ENCODE measurements at places on chromosomes 2 and 18. TPM values are rescaled to one million over a fixed set of nuclear protein-coding genes. Genes with fewer than 3 reads are reported as not detected.

Gene OTOS
- total RNA-seq: not detected

Gene BOLA3
- total RNA-seq: 89.8 TPM

Gene SLC23A3
- total RNA-seq: not detected

Gene GKN1
- not detected for total RNA-seq

Gene ADCYAP1
- not detected for total RNA-seq

DNA sequence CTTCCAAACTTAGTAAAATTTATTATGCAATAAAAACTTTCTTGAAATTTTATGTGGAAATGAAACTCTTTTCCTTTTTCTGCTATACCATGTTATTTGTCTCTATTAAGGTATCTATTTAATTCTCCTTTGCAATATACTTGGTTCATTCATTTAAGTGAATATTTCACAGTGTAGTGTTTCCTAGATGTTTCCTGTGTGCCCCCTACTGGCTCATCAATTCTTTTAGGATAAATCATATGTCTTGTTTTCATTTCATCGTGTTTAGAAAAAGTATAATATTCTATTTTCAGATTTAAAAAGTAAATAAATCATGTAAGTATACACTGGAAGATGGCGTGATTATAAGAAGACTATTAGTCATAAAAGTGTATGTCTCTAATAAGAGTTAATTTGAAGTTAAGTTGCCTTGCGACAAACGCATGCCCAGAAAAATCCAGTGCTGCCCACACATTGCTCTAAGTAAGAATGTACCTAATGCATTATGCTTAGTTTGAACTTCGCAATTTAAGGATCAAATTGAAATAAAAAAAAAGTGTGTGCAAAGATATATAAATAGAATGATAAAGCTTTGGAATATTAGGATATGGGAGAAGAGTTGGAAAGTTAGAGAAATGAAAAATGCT is 525.4 kb downstream of the KCNJ3 start:
- no peaks in the 10 kb centered on the region for H3K36me3 ChIP-seq
- no peaks in the 10 kb centered on the region for H3K4me1 ChIP-seq
- no peaks in the 10 kb centered on the region for H3K27me3 ChIP-seq

- H3K27ac ChIP-seq: no peak overlapping the region
- H3K4me3 ChIP-seq: no peak overlapping the region
- H3K27me3 ChIP-seq: no peaks in the 10 kb centered on the region
Observed at GRCh38 chr2:217008794-217009193, 148.9 kb upstream of the TNP1 start.

DNA sequence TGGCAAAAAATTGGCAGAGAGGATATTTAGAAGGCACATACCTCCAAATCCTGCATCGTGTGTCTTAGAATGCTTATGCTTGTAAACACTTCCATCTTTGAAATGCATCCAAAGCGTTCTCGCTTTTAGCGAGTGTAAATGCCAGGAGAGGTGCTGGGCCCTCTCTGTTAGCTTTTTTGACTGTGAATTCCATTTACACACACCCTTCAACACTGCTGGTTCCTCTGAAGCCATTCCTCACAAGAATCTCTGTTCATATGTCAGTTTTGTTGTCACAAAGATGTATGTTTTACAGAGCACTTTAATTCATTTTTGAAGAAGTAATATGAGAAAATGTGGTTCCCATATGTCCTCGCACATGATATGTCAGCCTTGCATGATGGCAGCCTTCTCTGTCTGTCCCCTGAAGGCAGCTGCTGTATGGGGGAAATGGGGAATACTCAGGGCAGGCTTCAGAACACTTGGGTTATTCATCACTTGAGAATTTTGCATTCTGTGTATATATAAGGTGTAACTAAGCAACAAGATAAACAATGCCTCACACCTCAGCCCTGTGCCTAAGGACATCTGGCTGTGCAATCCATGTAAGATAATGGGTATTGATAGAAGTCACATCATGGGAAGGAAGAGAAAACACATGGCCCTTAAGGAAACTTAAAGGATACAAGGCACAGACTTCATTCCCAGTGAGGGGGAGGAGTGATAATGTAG is 52.3 kb downstream of the RAB27B start:
- peak; percentile 7 for DNase-seq
- H3K4me3 ChIP-seq: no peak overlapping the region
- H3K4me1 ChIP-seq: no peaks in the 10 kb centered on the region
- H3K27me3 ChIP-seq: no peaks in the 10 kb centered on the region

GRCh38 chr18:44624052-44624451 is 56.6 kb upstream of the SETBP1 start:
- no peak overlapping the region for H3K27ac ChIP-seq
- H3K27me3 ChIP-seq: no peaks in the 10 kb centered on the region
- H3K36me3 ChIP-seq: no peaks in the 10 kb centered on the region
- H3K4me3 ChIP-seq: no peak overlapping the region
- DNase-seq: no peak
- H3K4me1 ChIP-seq: peaks cover 12% of the 10 kb centered on the region

DNA sequence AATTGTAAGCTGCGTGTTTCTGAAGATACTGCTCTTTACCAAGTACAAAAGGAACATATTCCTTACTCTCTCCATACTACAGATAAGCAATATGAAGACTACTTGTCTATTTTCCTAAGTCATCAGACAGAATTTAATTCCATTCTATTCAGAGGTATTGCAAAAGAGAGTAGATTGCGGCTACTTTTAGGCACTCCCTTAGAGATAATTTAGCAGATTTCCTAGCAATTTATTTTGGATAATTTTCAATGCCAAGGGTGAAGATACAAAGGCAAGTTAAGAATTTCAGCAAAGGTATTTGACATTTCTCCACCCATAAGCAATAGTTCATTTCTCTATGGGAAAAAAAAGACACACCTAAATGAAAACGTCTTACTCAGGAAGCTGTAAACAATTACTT is 161.1 kb downstream of the PDE1A start:
- no peaks in the 10 kb centered on the region for H3K36me3 ChIP-seq
- no peak overlapping the region for H3K27ac ChIP-seq
- H3K27me3 ChIP-seq: no peaks in the 10 kb centered on the region
- no peaks in the 10 kb centered on the region for H3K4me1 ChIP-seq

All from GM23338 (cell line).